ENCODE measurements at places on chromosomes 2 and 18.

- DNase-seq, result no peak
Observed at GRCh38 chr2:164621764-164622105, 453 bp upstream of the GRB14 start.

GRCh38 chr2:24559473-24560113 is 68.5 kb downstream of the NCOA1 start:
- no peak for DNase-seq

- no peak for DNase-seq
Observed at GRCh38 chr2:79580175-79580574, 67.3 kb downstream of the CTNNA2 start.

DNA sequence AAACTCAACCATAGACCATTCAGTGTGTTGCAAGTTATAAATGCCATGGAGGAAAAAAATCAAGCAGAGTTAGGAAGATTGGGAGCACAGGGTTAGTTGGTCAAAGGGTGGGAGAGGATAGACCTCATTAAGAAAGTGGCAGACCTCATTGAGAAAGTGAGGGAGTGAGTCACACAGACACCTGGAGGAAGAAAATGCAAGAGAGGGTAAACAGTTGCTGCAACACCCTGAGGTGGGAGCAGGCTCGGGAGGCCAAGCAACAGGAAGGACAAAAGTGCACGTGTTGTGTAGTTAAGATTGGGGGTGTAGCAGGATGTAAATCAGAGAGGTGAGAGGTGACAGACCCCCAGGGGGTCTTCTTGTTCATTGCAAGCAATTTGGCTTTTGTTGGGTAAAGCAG is 6.4 kb downstream of the IL1RL1 start:
- no peak for DNase-seq

All from NCI-H2107 (cell line).